Calu3 (cell line): ENCODE measurements at places on chromosomes 5 and 9. TPM values are rescaled to one million over a fixed set of nuclear protein-coding genes. Genes with fewer than 3 reads are reported as not detected.
A peak's percentile ranks its signal among the peaks of the same experiment; 100 is the strongest.

F2RL1 gene
- 122 and 147 TPM in 2 replicates for total RNA-seq

DNA sequence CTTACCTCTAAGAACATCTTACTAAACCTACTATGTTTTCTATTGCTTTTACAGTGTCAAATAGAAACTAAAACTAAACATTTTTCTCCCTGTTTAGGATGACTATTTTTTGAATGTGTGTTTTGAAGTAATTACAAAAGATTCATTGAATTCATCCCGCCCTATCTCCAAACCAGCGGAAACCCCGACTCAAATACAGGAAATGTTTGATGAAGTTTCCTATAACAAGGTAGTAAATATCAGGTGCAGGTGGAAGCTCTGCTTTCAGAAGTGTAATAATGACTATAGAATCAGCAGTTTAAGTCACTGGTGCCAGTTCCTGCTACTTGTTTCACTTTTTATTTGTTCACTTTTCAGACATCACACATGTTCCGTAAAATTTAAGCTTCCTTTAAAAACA, 20.0 kb downstream of the ERAP2 start:
- no peak for DNase-seq
- H3K4me3 ChIP-seq = no peak overlapping the region
- no peaks in the 10 kb centered on the region for H3K36me3 ChIP-seq
- no peak overlapping the region for H3K27ac ChIP-seq

DMRTA1 gene
- 2.8 and 2.9 TPM in 2 replicates for total RNA-seq

DNA sequence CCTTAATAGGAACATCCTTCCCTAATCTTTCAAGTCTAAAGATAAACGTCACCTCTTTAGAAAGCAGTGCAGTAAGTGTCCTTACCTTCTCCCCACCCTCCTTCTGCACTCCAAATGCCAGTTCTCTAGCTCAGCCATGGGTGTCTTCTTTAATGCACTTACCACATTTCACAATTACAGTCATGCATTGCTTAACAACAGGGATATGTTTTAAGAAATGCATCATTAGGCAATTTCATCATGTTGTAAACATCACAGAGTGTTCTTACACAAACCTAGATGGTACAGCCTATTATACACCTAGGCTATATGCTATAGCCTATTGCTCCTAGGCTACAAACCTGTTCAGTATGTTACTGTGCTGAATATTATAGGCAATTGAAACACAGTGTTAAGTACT, 91.2 kb downstream of the RFX3 start:
- no peaks in the 10 kb centered on the region for H3K4me1 ChIP-seq
- H3K36me3 ChIP-seq = no peaks in the 10 kb centered on the region
- DNase-seq = no peak
- H3K27ac ChIP-seq = no peak overlapping the region
- no peak overlapping the region for H3K4me3 ChIP-seq
- no peaks in the 10 kb centered on the region for H3K27me3 ChIP-seq

GRCh38 chr5:81819556-81820317, 68.8 kb upstream of the SSBP2 start:
- H3K36me3 ChIP-seq = no peaks in the 10 kb centered on the region
- peak overlapping the region; percentile 53 for H3K27ac ChIP-seq
- no peak overlapping the region for H3K4me3 ChIP-seq
- H3K4me1 ChIP-seq = peaks cover 23% of the 10 kb centered on the region
- DNase-seq = no peak

- no peaks in the 10 kb centered on the region for H3K36me3 ChIP-seq
- DNase-seq = no peak
- no peaks in the 10 kb centered on the region for H3K27me3 ChIP-seq
- no peak overlapping the region for H3K27ac ChIP-seq
- no peak overlapping the region for H3K4me3 ChIP-seq
- H3K4me1 ChIP-seq = no peaks in the 10 kb centered on the region
These were observed 44.3 kb downstream of the SLC28A3 start for GRCh38 chr9:84296146-84296843.

DNA sequence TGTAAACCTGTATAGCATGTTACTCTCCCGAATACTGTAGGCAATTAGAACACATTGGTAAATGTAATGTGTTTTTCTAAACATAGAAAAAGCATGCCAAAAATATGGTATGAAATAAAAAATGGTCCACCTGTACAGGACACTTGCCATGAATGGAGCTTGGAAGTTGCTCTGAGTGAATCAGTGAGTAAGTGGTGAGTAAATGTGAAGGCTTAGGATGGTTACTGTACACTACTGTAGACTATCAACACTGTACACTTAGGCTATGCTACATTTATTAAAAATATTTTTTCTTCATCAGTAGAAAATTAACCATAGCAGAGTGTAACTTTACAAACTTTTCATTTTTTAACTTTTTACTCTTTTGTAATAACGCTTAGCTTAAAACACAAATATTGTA, 41.9 kb downstream of the INSYN2B start:
- no peaks in the 10 kb centered on the region for H3K36me3 ChIP-seq
- H3K4me3 ChIP-seq = no peak overlapping the region
- peaks cover 94% of the 10 kb centered on the region for H3K27me3 ChIP-seq

PCDHGB6 gene
- 9.6 and 13.4 TPM in 2 replicates for total RNA-seq

GMCL2 gene
- not detected in 2 replicates for total RNA-seq

SLC36A2 gene
- total RNA-seq = not detected in 2 replicates
